Stimulated activated CD4-positive, alpha-beta T cell treated with anti-CD3 and anti-CD28 coated beads, TNF-alpha, amount 100 ng/mL, for 1 hour (primary cell): ENCODE measurements at places on chromosomes 2 and 18.

DNA sequence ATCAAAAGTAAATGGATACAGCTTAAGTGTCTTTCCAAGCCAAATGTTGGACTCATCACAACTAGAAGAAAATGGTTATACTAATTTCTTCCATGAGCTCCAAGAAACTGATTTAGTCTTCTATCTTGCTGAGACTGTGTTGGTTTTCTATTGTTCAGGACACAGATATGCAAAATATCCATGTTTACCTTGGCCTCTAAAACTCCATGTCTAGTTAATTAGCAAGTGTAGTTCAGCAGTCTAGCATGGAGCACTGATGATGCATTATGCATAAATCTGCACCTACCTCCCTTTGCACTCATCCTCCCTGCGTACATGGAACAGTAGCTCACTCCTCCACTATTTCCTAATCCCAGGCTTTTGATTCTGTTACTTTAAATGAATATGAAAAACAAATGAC lies 731.4 kb upstream of the CHAC2 start:
- DNase-seq: no peak

- no peak for DNase-seq
These were observed 86.3 kb downstream of the MAIP1 start for GRCh38 chr2:200041639-200042038.

GRCh38 chr2:118240276-118240675 lies 152.0 kb downstream of the INSIG2 start:
- no peak for DNase-seq

- no peak for DNase-seq
These were observed 326.2 kb downstream of the PDE11A start for GRCh38 chr2:177746358-177746757.

DNA sequence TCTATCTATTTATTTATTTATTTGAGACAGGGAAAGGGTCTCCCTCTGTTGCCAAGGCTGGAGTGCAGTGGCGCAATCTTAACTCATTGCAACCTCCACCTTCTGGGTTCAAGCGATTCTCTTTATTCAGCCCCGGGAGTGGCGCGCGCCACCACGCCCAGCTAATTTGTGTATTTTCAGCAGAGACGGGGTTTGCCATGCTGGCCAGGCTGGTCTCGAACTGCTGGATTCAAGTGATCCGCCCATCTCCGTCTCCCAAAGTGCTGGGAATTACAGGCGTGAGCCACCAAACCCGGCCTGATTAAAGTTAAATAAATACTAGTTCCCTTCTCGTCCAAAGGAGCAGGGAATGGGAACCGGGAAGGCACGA lies 4.2 kb upstream of the CTDSP1 start:
- DNase-seq: no peak
